ENCODE measurements at places on chromosomes 6 and 20.

- peak; percentile 14 for DNase-seq
These were observed 37.5 kb downstream of the NOX3 start for GRCh38 chr6:155418017-155418761.

- DNase-seq = no peak
These were observed 153.6 kb downstream of the SYCP2 start for GRCh38 chr20:59779656-59780380.

- no peak for DNase-seq
These were observed 97.9 kb upstream of the NEDD9 start for GRCh38 chr6:11330413-11330760.

DNA sequence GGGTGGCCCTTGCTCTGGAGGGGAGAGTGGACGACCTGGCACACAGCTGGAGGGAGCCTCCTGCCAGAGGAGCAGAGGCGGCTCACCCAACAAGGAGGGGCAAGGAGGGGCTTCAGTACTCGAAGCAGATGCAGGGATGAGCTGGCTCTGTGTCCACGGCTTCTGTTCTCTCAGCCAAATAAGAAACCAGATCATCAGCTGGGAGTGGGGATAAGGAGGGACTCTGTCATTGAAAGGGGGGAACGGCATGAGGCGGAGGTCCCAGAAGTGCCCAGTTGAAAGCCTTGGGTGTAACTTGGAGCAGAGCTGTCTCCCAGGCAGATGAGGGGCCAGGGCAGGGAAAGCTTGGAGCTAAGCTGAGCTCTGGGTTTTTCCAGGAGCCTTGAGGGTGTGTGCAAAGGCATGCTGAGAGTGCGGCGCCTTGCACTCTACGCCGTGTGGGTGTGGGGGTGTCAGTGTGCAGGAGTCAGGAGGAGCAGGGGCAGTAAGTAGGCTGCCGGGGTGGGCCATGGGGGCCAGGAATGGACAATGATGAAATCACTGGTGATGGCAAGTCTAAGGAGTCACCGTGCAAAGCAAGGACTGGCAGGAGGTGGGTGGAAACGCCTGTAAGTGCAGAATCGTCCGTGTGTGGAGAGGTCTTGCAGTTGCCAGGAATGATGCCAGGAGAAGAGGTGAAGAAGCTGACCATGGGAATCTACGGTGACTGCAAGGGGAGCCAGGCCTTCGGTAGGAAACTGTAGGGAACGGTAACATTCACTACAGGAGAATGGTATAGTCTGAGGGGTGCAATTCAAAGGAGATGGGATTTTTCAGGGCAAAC, 85.4 kb upstream of the FOXQ1 start:
- no peak for DNase-seq

DNA sequence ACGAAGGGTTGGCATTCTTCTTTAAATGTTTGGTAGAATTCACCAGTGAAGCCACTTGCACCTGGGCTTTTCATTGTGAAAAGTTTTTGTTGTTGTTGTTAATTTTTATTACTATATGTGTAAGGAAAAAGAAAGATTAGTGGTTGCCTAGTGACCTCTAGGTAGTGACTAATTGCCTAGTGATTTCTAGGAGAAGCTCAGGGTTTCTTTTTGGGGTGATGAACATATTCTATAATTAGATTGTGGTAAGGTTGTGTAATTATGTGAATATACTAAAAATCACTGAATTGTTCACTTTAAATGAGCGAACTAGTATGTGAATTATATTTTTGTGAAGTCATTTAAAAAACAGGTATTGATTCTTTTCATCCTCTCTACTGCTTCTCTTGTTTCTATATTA, 123.8 kb upstream of the TMEM170B start:
- no peak for DNase-seq
